ENCODE measurements at places on chromosomes 12 and 14.

GRCh38 chr12:69519871-69520270 lies 49.7 kb downstream of the FRS2 start:
- DNase-seq, result no peak

DNA sequence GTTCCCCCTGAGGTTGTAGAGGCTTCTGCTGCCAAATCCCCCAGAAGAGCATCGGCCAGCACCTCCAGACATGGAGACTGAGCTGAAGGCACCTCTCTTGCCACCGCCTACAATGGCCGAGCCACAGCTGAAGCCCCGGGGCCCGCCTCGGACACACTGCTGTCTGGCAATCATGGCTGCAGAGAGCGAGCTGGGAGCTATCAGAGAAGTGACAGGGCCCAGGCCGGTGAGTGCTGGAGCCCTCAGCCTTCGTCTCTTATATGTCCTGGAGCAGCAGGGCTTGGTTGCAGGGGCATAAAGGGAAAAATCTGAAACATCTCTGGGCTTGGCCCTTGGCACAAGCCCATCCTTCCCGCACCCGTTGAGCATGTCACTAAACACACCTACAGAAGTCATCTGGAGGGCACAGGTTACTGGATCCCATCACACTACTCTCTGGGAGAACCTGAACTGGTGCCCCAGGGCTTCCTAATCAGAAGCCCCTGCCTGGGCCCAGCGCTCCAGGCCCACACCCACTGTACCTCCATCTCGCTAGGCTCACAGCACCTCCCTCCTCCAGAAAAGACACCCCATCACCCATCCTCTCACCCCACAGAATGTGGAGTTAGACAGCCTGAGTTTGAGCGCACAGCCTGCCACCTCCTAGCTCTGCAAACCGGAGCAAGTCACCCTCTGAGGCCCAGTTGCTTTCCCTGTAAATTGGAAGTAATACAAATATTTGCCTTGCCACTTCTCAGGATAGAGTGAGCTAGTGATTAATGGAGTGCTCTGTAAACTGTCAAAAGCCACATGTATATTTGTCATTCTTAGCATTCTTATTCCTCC lies at the start of gene KRT4:
KRT4 (minus strand) TSS at position 232 of the 825 bp plus-strand sequence; CDS start at position 174, 58 bp downstream.
- DNase-seq, result no peak

DNA sequence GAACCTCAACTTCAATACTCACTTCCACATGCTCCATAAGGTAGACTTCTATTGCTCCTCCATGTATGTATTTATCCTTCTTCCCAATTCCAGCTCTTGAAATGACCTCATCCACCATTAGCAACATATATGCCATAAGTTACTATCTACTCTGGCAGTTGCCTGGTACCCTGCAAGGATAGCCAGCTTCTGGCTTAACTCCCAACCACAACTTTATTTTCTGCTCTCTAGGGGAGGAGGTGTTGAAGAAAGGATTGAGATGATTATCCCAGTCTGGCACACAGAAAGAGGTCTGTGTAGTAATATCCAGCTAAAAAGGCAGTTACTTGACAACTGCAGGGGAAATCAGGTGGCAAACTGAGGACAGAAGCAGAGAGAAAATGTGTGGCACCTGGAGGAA lies 71.5 kb upstream of the MDM1 start:
- no peak for DNase-seq

DNA sequence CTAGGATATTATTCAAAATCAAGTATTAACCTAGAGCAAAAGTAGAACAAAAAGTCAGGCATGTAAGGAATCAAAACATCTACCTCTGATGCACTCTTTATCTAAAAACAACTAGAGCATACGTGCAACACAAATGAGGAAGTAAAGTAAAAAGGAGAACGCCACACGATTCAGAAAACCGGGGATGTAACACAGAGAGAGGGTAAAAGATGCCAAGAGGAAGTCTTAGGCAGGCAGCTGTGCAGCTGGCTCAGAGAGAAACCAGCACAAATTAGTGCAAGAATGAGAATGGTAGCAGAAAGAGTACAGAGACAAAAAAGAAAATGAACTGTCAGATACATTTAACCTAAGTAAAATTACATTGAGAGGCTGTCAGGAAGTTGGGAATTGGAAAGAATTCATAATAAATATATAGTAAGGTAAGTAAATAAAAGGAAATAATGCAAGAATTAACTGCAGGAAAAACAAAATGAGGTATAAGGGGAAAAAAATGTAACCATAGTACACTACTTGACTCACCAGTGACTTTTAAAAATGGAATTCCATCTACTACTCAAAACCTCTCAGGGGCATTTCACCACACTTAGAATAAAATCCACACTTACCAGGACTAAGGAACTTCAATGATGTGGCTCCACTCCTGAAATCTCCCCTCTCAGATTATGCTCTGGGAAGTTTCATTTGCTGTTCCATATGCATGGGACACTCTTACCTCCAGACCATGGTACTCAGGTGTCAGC lies 17.1 kb downstream of the BCAT1 start:
- no peak for DNase-seq

DNA sequence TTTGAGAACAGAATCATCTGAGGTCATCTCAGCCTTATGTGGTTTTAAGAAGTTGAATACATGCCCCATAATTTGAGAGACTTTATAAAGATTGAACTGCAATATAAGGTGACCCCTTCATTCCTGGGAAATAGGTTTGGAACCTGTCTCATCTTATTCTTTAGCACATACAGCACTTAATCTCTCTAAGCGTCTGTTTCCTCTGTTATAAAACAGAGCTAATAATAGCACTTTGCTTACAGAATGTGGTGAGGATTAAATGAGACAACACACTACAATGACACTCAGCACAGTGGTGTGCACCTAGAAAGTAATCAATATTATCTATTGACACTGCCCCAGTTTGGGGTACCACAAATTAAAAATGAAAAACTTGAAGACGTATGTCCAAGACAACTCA lies 102.1 kb downstream of the DUSP6 start:
- DNase-seq, result no peak
